ENCODE measurements at places on chromosomes 2 and 18.

GRCh38 chr2:144514616-144515091 is 5.3 kb downstream of the ZEB2 start:
- DNase-seq: no peak

GRCh38 chr2:134372141-134372540 is 118.3 kb downstream of the MGAT5 start:
- DNase-seq: no peak

GRCh38 chr2:200748779-200749178 is 62.9 kb upstream of the BZW1 start:
- no peak for DNase-seq

DNA sequence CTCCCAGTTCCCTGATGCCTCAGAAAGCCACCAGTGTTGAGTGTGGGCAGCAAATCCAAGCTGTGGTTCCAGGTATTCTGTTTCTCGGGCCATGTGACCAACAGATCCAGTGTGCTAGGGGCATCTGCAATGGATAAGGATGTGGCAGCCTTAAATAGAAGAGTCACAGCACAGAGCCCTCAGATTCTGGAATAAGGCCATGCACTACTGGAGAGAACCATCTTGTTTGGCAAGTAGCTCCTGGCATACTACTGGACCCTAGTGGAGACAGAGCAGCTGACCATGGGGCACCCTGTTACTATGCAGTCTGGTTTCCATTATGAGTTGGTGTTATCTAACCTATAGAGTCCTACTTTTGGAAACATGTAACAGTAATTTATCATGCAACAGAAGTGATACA is 53.3 kb upstream of the ZBTB7C start:
- no peak for DNase-seq

- no peak for DNase-seq
Measured at GRCh38 chr2:207422380-207422779, 107.4 kb upstream of the CREB1 start.
